Kidney (tissue), 22 donors: ENCODE measurements at places on chromosomes 11 and 22. TPM values are rescaled to one million over a fixed set of nuclear protein-coding genes. Genes with fewer than 3 reads are reported as not detected.

CRYBA4 gene
- polyA plus RNA-seq = not detected

CDCA5 gene
- polyA plus RNA-seq = 0.43 TPM

PKP3 gene
- polyA plus RNA-seq = 1.9 TPM

APOL3 gene
- polyA plus RNA-seq = 25.1 TPM

SHISA8 gene
- polyA plus RNA-seq = 0.47 TPM

KRTAP5-10 gene
- polyA plus RNA-seq = not detected

PPP6R2 gene
- polyA plus RNA-seq = 39.4 TPM

SLC5A4 gene
- not detected for polyA plus RNA-seq

TRIM51 gene
- not detected for polyA plus RNA-seq

OR52N4 gene
- not detected for polyA plus RNA-seq
